ENCODE measurements at places on chromosomes 5 and 9.

GRCh38 chr5:59354811-59355210 is 538.7 kb downstream of the PDE4D start:
- DNase-seq: no peak

GRCh38 chr9:131270171-131271015 is 5.9 kb downstream of the FAM78A start:
- no peak for DNase-seq

GRCh38 chr9:76269789-76270188 is 124.4 kb downstream of the RFK start:
- peak; percentile 33 for DNase-seq

DNA sequence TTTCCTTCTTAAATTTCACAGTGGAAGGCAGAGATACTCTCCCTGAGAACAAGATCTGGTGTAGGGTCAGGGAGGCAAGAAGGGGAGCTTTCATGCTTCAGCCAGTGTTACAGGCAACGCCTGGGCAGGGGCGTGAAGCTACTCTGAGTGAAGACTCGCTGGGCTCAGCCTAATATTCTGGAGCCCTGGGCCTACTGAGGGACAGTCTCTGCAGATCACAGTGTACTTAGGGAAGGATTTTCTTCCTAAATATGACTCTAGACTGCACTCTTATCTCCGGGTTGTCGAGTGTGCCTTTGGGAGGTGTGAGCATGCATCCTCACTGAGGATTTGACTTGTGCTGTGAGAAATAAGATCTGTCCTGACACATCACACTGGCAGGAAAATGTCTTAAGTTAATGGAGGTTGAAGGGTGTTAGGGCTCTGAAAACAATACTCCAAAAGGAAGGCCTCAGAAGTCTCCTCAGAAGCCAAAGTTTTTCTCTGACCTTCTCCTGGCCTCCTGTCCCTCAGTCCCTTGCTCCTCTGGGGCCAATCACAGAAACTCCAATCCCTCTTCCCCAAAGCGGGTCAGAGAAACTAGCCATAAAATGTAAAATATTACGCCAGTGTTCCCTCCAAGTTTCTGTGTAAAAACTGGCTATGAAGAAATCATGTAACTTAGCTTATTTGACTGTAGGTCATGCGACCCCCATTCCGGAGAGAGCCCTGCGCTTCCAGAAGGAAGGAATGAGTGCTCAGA is 156.8 kb upstream of the TBC1D2 start:
- no peak for DNase-seq

- DNase-seq: peak; percentile 80
Measured at GRCh38 chr5:135127439-135128240, 93.6 kb upstream of the PITX1 start.

DNA sequence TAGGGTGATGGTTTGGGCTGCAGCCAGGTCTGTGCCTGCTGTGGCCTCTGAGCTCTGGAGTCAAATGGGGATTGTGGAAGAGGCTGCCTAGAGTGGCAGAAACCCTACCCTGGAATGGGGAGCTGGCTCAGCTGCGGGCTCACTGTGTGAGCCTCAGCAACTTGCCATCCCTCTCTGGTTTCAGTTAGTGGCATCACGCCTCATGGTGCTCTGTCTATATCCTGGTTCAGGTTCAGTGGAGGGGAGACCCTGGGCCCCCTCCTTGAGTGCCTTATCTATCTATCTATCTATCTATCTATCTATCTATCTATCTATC is 132.6 kb downstream of the PHF2 start:
- no peak for DNase-seq

DNA sequence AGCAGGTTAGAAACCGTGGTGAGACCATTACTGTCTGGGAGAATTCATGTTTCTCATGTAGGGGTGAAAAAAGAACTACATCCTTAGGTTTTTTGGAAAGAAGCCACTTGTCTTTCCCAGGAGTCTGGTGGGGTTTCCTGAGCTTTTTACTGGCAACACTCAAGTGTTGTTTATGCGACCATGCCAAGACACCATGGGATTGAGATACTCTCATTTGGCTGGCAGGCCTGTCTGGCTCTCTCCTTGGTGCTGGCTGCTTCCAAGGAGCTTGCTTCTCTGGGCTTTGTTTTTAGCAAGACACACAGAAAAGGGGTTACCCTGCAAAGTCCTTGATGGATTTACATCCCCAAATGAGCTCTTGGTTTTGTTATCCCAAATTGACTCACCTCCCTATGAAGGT is 80.9 kb upstream of the ISL1 start:
- DNase-seq: no peak

DNA sequence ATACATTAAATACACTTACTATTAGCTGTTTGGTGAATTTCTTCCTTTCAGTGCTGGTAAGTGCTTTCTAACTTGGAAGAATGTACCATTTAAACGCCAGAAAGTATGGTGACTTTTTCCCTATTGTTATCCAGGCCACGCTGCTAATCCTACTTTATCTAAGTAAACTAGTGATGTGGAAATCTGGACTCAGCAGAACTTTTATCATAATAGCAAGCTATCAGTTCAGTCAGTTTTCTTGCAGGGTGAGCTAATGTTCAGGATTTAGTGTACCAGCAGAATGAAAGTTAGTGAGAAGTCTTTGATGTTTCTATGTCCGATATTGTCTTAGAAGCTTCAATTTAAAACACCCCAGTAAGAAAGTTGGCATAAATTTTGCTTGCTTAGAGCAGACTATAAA is 72.2 kb downstream of the HSD17B4 start:
- peak; percentile 28 for DNase-seq

DNA sequence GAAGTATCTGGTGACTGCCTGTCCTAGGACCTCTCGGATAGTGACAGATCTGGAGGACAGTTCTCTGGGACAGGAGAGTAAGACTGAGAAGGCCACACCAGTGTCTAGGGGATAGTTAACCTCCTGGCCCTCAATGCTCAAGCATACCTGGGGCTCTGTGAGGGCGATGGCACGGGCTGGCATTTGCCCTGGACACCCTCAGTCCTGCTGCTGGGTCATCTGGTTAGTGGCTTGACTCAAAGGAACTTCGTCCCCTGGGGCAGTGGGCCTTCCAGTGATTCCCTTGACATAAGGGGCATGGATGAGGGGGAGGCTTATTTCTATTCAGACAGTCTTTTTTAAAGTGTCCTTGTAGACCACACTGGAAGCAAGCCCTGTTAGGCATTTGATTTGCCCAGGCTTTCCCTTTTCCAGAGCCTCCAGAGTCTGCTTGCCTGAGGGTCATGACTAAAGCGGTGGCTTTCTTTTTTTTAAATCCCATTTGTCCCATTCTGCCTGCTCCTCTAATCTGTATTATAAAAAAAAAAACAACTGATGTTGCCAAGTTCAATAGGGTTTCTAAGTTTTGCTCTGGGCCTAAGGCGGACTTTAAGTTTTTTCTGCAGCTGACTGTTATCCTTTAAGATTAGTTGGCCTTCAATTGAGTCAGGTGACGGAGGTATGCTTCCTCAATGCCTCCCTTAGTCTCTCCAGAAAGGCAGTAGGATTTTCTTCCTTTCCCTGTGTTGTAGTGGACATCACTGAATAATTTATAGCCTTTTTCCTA is 2083.5 kb upstream of the C9orf72 start:
- no peak for DNase-seq

- DNase-seq: no peak
Measured at GRCh38 chr5:107474716-107475489, 195.8 kb downstream of the EFNA5 start.

DNA sequence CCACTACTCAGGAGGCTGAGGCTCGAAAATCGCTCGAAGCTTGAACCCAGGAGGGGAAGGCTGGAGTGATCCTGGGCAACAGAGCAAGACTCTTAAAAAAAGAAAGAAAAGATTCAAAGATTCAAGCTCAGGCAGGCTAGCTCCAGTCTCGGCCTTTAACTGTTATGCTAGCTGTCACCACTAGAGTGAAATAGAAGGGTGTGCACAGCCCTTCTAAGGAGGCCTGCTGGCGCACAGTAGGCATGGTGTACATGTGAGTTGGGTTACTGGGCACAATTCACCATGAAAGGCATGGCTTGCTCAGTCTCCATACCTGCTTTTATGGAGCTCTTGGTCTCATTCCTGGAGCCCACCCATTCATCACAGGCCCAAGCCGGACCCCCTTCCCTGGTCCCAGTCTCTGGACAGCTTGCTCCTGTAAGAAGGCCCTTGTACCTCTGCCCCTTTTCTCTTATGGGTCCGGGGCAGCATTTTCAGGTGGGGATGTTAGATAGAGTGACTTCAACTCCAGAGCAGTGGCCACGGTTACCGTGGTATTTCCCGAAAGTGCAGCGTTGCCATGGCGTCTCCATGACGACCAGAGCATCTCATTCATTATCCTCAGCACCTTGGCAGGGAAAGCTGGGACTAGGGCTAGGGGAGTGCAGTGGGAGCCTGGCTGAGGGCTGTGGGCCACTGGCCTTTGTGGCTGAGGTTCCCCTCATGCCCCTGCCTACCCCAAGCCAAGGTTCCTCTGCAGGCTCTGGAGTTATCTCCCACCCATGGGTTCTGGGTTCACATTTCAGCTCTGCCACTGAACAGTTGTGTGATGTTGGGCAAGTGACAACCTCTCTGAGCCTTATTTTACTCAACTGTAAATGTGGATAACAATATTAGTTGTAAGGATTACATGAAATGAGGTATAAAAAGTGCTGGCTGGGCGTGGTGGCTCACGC is 5.7 kb downstream of the NDST1 start:
- no peak for DNase-seq

GRCh38 chr5:158770506-158770905 is 329.2 kb downstream of the EBF1 start:
- peak; percentile 56 for DNase-seq

GRCh38 chr5:31663519-31663918 is 24.6 kb downstream of the PDZD2 start:
- DNase-seq: peak; percentile 74

GRCh38 chr5:91635950-91636734 is 253.0 kb upstream of the ARRDC3 start:
- DNase-seq: no peak

GRCh38 chr5:82644766-82645165 is 366.6 kb upstream of the RPS23 start:
- no peak for DNase-seq

- no peak for DNase-seq
Measured at GRCh38 chr9:138066049-138066448, 188.5 kb downstream of the CACNA1B start.

DNA sequence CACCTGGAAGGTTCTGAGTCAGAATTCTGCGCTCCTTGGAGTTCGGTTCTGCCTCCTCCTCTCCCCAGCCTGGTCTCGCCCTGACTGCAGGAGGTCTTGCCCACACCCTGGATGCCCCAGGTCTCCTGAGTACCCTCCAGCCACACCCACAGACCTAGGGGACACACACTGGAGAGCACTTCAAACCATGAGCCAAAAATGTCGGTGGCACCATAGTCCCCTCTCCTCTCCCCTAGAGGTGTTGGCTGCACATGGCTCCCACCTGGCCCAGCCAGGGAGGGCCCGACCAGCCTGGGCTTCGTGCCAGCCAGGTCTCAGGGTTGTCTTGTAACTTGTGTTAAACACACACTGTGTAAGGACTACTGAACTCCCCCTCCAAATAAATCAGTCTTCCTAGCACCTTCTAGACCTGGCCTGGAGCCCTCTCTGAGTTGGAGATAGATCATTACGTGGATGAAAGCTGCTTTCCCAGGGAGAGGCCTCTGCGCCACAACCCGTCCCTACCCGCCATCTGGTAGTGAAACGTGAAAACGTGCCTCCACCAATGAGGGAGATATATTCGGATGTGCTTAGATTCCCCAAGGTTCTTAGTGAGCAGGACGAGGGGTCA is 49.9 kb upstream of the CTSL start:
- DNase-seq: no peak

GRCh38 chr5:96658272-96658671 is 3.9 kb upstream of the CAST start:
- DNase-seq: no peak

GRCh38 chr5:159206818-159207217 is 2.5 kb downstream of the RNF145 start:
- no peak for DNase-seq

GRCh38 chr5:129945028-129945427 is 40.8 kb downstream of the CHSY3 start:
- peak; percentile 41 for DNase-seq

DNA sequence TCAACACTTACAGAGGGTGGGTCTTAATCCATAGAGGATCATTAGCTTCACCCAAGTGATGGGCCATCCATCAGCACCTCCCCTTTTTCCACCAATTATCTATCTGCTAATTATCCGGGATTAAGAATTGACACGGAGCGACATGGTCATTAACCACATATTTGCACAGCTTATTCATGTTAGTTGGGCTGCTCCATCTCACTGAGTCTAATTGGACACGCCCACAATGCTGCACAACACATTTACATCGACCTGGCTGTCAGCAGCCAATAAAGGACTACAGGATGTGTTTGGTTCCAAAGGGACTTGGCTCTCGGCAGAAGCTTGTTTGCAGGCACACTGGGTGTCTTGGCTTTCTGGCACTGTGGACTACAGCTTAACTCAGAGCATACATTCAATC is 21.6 kb downstream of the FOXE1 start:
- no peak for DNase-seq

DNA sequence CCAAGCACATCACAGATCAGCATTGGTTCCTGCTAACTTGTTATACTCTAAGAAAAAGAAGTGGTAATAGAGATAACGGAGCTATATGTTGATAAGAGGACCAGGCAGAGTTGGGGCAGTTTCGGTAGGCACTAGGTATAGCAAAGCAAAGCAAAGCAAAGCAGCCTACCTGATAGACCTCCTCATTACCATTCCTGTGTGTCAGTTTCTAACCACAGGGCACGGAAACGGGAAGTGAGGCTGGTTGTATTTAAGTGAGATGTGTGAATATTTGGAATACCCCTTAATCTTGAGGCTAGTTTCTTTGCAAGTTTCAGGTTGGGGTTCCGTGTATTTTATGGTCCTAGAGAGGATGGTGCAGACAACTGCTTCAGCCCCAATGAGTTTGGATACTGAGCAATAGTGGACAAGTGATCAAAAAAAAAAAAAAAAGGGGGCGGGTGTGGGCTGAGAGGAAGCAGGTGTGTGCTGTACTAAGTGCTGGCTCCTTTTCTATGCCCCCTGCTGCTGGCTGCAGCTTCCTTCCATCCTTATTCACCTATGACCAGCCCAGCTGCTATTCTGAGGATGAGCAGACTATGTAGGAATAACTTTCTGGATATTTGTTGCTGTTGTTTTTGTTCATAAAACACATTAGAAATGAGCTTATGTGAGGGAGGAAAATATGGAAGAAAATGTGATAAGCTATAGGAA is 183.3 kb downstream of the SH3GL2 start:
- no peak for DNase-seq

- peak; percentile 83 for DNase-seq
Measured at GRCh38 chr9:21812946-21813568, 10.6 kb downstream of the MTAP start.

DNA sequence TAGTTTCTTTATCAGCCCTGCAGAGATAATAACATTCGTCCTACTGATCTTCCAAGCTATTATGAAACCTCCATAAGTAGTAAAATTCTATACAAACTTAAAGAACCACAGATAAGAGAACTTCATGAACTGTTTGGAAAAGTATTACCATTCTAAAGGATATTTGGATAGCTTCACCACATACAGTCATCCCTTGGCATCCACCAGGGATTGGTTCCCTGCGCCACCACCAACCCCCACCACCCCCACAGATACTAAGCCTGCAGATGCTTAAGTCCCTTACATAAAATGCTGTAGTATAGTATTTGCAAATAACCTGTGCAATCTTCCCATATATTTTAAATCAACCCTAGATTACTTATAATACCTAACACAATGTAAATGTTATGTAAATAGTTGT is 61.4 kb upstream of the SHISAL2B start:
- DNase-seq: no peak
